NCI-H82 (cell line): ENCODE measurements at places on chromosomes 1 and 21.

GRCh38 chr1:230865062-230865817 is 3.1 kb downstream of the C1orf198 start:
- peak; percentile 23 for DNase-seq

DNA sequence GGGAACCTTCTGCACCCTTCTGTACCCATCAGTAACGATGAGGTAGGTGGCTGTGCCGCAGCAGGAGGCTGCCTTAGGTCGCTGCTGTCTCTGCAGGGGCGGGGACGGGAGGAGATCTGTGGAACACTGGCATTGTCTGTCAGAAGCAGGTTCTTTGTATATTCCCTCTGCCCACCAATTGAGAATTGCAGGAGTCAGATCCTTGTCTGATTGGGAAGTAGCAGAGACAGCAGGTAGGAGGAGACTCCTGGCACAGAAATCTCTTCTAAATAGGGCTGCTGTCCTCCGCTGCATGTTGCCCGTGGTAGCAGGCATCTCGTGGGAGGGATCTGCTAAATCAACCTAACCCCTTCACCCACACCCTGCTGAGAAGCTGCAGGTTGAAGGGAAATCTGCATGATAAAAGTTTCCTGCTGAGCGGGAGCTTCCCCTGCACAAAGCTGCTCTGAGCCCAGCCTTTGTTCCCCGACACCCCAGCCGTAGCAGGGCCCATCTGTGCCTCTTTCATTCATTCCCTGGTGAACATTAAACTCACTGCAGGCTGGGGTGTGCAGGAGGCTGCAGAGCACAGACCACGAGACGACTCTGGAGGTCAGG is 15.9 kb downstream of the SARS1 start:
- DNase-seq = no peak

- DNase-seq = no peak
Observed at GRCh38 chr21:45056296-45056904, 18.0 kb upstream of the ADARB1 start.

- DNase-seq = no peak
Observed at GRCh38 chr1:218624052-218624451, 278.9 kb downstream of the TGFB2 start.

GRCh38 chr21:34075760-34076660 is 2.6 kb downstream of the MRPS6 start:
- DNase-seq = no peak

DNA sequence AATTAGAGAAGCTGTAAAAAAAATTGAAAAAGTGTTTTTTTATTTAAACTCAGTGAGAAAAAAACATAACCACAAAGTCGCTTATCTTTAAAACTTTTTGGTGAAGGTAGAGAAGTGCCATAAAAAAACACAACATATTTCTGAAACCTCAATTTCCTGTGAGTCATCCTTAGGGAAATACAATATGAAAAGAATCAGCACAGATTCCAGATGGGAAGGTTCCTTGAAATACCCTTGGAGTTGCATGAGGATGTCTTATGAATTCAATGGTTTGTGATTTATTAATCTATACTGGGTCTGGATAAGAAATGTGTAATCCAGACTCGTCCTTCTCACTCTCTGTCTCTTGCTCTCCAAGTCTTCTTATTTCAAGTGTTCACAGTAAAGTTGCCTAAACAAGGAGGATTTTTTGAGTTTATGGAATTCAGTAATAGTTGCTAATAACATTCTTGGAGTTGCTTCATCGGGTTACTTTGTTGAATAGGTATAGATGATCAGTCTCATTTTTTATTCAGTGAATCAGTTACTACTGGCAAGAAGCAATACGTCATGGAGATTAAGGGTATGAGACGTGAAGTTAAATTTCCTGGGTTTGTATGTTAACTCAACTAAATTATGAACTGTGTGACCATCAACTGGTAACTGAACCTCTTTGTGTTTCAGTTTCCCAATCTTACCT is 191.4 kb downstream of the KCNK2 start:
- DNase-seq = no peak

GRCh38 chr1:184745929-184746638 is 8.6 kb downstream of the EDEM3 start:
- peak; percentile 32 for DNase-seq

GRCh38 chr1:179228783-179229213 is 679 bp downstream of the ABL2 start:
- peak; percentile 93 for DNase-seq

- peak; percentile 41 for DNase-seq
Observed at GRCh38 chr1:54922921-54923421, 36.0 kb upstream of the DHCR24 start.

DNA sequence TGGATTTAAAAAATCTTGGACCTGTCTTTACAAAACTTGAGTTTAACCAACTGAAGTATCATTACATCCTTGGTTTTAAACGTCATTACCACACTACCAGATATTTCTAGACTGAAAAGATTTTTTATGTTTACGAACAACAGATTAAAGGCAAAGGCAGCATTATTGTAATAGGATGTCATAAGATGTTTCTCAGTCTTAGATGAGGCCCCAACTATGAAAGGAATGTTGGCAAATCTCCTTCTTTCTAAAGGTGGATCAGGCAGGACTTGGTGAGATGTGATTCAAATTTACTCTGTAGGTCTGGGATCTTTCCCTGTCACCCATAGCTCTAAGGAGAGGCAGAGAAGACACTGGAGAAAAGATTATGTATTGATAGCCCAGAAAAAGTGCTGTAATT is 417.9 kb downstream of the PTBP2 start:
- DNase-seq = no peak
